ENCODE measurements at places on chromosomes 3 and 15.

- no peak for DNase-seq
Measured at GRCh38 chr3:164752812-164753211, 325.5 kb downstream of the SI start.

DNA sequence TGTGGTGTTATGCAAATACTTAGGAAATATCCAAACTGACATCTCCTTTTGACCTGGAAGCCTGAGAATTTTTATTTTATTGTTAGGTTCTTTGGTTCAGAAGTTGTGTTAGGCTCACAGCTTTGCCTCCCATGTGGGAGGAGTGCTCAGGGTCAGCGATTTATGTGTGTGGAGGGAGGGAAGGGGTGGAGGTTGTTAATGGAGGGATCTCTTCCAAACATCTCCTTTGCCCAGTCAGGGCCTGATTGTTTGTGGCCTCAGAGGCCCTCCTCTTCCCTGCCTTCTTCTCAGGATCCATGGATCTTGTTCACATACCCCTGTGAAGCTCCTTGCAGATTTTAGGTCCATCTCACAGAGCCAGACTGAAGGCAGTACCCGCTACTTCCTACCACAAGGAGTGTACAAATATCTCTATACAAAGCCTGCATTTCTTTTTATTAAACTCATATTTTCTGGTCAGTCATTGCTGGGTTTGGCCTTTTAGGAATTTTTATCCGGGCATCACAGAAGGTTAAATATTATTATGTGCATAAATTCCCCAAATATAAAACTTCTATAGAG is 40.3 kb downstream of the BBX start:
- DNase-seq, result no peak

DNA sequence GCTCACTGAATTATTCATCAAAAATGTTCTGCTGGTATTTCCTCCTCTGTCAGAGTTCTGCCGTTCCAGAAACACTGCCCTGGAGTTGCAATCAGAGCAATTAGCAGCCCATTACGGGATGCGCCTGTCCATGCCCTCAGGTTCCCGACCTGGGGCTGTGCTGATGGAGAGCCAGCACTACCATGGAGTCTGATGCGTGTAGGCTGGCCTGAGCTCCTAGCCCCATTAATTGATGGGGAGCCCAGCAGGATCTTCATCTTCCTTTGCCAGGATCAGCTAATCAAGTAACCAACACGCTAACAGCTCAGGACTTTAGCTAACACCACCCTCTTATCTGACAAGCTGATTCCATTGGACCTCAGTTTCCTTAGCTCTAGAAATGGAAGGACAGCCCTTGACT is 164.2 kb downstream of the ABHD5 start:
- DNase-seq, result no peak

DNA sequence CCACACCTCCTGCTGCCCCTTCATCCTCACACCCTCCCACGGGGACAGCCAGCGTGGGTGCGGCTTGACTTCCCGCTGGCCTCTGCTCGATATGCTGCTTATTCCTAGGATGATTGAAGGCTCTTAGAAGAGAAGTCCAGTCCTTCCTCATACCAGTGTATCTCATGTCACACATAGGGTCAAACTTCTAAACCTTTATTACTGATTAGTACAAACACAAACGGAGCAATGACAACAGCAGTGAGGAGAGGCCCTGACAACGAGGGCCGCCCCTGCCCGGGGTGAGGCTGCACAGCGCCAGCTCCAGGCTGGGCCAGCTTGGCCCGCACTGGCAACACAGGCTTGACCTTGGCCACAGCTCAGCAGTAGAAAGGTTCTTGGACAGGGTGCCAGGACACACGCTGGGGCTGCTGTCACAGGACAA is 3.7 kb downstream of the CIB1 start:
- DNase-seq, result no peak

- DNase-seq, result peak; percentile 74
Measured at GRCh38 chr3:179558742-179559364, 3.9 kb upstream of the ACTL6A start.

DNA sequence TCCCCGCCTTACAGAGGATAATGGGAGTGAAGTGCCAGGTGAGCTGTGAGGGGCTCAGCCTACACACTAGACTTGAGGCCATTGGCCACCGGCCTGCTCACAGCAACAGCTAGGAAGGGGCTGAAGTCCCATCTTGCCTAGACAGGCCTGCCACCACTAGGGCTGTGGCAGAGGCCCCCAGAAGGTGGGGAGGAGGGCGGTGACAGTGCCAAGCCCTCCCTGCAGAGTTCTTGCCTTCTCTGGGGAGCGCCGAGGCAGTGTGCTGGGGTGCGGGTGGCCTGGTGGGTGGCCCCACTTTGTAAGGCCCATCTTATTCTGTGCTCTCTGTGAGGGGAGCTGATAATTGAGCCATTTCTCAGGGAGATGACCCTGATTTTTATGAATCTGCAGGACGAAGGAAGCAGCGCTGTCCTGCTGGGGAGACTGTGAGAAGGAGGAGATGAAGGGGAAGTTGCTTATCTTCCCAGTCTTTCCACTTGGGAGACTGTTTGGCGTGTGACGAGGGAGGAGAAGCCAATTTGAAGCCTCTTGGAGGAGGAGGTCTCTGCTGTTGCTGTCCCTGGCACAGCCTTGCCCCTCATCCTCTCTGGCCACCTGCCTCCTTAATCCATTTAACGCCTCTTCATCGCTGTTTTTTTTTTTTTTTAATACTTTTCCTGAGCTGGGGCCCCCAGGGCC is 104.3 kb downstream of the LINGO1 start:
- peak; percentile 63 for DNase-seq

- DNase-seq, result no peak
Measured at GRCh38 chr3:188974856-188975599, 196.7 kb upstream of the TPRG1 start.

DNA sequence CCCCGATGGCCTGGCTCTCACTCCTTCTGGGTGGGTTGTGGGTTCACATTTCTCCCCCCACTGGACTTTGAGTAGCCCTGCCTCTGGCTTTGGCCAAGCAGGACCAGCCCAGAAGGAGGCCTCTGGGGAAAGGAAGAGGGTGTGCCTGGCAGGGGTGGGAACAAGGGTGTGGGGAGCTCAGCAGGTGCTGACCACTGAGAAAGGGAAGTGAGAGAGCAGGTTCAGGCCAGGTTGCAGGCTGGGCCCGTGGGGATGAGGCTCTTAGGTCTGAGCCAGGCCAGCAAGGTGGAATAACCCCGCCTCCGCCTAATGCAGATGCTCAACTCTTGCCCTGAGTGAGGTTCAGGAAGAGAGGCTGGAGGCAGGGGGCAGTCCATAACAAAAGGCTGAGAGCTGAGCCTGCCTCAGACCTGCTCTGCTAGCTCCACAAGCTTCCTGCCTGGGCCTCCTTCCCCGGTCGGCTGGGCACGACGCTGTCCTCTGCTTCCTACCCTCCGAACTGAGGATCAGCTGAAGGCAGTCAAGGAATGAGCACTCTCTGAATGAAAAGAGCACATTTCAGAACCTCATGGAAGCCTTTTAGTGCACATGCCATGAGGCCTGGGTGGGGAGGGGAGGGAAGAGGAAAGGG is 82.7 kb downstream of the TLE3 start:
- peak; percentile 59 for DNase-seq

GRCh38 chr3:30311781-30312180 is 294.6 kb upstream of the TGFBR2 start:
- DNase-seq, result no peak

- DNase-seq, result no peak
Measured at GRCh38 chr3:186362988-186363387, 954 bp upstream of the DGKG start.

- no peak for DNase-seq
Measured at GRCh38 chr3:248864-249520, 52.4 kb downstream of the CHL1 start.

DNA sequence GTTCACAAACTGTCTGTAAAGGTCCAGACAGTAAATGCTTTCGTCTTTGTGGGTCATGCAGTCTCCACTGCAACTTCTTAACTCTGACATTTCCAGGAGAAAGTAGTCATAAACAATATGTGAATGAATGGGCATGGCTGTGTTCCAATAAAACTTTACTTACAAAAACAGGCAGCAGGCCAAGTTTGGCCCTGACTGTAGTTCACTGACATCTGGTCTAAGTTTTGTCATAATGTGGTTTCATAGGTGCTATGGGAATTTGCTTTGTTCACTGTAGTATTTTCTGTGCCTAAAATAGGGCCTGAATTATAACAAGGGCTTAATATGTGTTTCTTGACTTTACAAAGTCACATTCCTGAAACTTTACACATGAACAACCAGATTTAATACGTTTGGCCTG is 186.0 kb upstream of the KBTBD8 start:
- DNase-seq, result no peak

- DNase-seq, result peak; percentile 23
Measured at GRCh38 chr3:100256731-100257151, 4.1 kb upstream of the TBC1D23 start.

- DNase-seq, result no peak
Measured at GRCh38 chr3:129398803-129399144, 29.7 kb downstream of the EFCAB12 start.

DNA sequence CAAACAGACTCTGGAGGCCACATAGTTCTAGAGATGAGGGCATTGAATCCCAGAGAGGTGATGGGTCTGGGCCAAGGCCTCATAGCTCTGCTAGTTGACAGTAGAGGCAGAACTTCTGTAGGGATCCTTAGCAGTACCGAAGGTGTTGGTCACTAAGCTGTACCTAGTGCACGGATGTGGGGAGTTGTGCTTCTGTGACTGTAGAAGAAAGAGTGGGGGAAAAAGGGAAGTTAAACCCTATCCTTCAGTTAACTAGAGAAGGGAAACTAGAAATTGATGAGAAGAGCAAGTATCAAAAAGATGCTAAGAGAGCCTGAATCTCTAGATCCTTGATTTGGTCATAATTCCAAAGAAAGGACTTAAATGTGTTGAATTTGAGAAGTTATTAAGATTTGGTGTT is 186.7 kb downstream of the NFKBIZ start:
- no peak for DNase-seq

- no peak for DNase-seq
Measured at GRCh38 chr3:153051427-153052095, 110.5 kb upstream of the RAP2B start.

DNA sequence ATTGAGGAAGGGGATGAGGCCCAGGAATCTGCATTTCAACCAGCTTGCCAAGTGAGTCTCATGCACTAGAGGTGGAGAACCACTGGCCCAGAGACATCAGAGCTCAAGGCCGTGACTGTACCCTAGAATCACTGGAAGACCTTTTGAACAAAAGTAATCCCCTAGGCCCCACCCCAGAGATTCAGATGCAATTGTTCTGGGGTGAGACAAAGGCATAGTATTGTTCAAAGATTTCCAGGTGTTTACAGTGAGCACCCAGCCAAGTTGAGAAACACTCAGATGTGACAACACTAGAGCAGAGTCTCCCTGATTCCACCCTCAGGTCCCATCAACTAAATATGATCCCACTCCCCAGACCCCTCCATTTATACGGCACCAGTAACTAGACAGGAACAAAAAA is 290.3 kb upstream of the TLE3 start:
- DNase-seq, result no peak

DNA sequence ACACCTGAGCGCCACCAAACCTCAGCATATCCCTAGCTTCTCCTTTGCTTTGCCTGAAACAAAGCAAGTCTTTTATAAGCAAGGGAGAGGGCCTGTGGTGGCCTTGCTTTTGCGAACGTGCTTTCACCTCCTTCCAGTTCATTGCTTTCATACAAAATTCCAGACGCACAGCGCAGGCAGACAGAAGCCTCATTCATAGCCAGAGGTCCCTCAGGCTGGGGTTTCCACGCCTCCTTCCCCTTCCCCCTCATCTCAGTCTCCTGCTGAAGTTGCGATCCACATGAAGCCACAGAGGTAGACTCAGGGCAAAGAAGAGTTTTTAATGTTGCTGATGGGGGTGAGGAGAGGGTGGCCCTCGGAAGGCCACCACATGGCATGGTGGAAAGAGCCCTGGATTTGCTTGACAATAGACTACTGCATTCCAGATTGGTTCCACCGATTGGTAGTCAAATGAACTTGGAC is 59.4 kb upstream of the FLNB start:
- DNase-seq, result no peak

DNA sequence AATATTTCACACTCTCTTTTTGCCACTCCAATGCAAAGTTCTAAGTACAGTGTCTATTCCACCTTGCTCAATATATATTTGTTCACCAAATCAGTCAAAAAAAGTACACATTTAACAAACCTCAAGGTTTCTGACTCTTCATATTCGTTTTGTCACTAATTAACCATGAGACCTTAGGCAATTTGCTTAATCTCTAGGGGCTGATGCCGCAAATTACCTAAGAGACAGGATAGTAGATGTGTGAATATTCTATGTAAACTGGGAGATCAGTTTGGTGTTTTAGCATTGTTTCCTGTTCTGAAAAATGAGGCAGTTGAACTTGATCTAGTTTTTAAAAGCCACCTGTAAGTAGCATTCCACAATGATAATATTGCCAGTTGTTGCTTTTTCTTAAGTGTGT is 182.5 kb upstream of the KCNH8 start:
- DNase-seq, result no peak

- DNase-seq, result no peak
Measured at GRCh38 chr3:194045289-194045688, 90.7 kb upstream of the HES1 start.
